ENCODE measurements at places on chromosomes 16 and 17.

DNA sequence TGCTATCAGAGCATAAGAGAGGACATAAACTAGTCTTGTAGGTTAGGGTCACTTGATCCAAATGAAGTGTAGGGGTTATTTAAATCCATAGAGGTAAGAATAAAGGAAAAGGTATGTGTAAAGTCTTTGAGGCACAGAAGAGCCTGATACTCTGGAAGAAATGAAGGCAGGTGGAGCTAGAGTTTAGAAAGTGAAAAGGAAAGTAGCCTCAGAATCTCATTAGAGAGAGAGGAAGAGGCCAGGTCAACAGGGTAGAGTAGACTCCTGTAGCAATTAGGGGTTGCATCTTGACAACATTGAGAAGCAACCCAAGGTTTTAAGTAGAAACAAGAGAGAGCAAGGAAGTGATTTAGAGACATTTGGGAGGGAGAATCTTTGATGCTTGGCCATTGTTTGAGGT lies 235.2 kb upstream of the SOX9 start:
- no peak for DNase-seq

DNA sequence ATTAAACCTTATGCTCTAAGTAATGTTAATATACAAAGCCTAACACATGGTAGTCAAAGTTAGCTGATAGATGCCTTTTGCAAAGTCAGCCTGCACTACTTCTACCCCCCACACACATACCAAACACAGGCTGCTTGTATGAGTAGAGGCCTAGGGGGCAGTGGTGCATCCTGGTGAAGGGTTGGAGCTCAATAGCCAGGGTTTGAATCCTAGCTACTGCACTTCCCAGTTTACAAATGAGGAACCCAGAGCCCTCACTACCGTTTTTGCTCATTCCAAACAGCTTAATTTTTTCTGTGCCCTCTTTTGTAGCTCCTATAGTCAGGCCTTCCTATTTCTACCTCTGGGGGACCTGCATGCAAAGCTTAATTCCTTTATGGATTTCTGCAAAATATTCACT lies 18.9 kb upstream of the HYDIN start:
- no peak for DNase-seq

- no peak for DNase-seq
Measured at GRCh38 chr16:89307421-89307805, 89.9 kb downstream of the ZNF778 start.

DNA sequence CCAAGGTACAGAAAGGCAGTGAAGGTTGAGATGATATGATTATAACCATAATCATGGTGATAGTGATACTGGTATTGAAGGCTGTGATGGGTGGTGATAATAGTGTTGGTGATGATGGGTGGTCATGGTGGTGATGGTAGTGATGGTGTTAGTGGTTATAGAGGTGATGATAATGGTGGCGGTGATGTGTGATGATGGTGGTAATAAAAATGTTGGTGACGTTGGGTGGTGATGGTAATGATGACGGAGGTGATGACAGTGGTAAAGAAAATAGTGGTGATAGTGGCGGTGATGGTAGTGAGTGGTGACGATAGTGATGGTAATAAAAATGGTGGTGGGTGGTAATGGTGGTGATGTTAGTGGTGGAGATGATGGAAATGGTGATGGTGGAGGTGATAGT lies 65.1 kb upstream of the KDM8 start:
- DNase-seq = no peak

DNA sequence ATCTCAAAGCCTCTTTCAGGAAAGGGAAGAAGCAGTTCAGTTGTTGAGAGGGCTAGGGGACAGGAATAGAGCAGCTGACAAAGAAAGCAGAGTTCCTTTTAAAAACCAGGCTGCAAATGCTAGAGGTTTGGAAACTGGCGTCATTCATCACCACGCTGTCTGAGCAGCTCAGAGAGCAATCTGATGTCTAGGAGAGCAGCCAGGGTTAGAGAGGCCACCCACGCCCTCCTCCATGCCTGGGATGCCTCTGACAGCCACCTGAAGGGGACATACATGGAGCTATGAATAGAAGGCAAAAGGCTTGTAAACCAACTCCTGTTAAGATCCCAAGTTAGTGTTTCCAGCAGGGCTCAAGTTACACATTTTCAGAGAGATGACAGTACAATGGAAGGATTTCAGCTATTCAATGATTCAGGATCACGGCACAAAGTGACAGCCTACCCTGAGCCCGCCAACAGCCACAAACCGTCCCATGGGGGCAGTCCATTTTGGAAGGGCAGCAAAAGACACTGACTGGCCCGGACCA lies 12.4 kb downstream of the RAB5C start:
- peak; percentile 31 for DNase-seq

GRCh38 chr16:3007957-3008689 lies 4.6 kb upstream of the CLDN9 start:
- DNase-seq = no peak

GRCh38 chr16:76913046-76913445 lies 277.9 kb upstream of the MON1B start:
- no peak for DNase-seq

DNA sequence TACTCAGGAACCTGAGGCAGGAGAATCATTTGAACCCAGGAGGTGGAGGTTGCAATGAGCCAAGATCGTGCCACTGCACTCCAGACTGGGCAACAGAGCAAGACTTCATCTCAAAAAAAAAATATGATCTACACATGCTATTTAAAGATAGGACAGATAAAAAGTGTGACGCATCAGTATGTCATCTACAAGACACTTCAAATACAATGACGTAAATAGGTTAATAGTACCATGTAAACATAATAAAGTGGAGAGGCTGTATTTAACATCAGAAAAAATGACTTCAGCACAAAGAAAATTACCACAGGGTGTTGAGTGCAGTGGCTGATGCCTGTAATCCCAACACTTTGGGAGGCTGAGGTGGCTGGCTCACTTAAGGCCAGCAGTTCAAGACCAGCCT lies 20.2 kb downstream of the ZNF778 start:
- DNase-seq = peak; percentile 69

GRCh38 chr16:47073223-47074155 lies 70.3 kb downstream of the NETO2 start:
- DNase-seq = no peak

DNA sequence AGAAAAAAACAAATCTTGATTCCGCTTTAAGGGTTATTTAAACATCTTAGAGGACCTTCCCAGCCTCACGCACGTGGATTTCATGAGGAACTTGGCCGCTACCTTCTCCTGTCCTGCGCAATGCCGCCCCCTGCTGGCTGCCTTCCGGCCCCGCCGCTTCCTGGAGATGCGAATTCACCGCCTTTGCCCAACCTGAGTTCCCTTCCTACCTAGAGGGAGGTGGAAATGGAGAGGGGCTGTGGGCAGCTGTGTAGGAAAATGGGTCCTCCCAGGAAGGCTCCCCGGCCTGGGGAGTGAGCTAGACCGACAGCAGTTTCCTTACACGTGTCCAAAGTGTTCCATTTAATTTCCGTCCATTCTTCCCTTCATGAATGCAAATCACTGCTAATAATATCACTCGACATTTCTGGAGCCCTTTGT lies 1.0 kb upstream of the ABCC12 start:
- DNase-seq = peak; percentile 72

DNA sequence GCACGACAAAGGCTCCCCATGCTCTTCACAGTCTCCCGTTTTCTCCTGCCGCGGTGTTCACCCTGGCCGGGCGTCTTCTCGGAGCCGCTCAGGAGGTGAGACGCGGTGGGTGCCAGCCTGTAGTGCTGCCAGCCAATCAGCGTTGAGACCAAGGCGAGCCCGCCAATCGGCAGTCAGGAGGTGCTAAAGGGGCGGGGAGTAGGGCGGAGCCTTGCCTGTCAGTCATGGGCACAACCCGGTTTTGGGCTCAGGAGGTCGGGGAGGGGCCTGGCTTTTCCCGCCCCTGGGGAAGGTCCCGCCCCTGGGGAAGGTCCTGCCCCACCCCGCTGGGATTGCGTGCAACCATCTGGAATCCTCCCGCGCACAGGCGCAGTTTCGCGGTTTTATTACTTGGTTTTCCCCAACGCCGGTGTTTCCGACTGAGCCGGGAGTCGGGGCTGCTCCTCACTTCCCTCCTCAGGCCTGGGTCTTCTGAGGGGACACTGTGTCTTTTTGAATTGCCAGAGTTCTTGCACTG lies at the start of gene PRDM7:
Gene PRDM7 (minus strand): TSS at position 92 of the 517 bp plus-strand sequence. CDS start 1,421 bp downstream, outside the sequence.
- DNase-seq = peak; percentile 90

- DNase-seq = no peak
Measured at GRCh38 chr16:57405097-57405496, 530 bp downstream of the CCL17 start.

GRCh38 chr16:69921127-69921526 lies 30.0 kb upstream of the CLEC18A start:
- DNase-seq = no peak

GRCh38 chr16:84834403-84834772 lies 14.6 kb downstream of the CRISPLD2 start:
- DNase-seq = no peak

GRCh38 chr17:76149214-76149613 lies 8.2 kb upstream of the FOXJ1 start:
- no peak for DNase-seq

DNA sequence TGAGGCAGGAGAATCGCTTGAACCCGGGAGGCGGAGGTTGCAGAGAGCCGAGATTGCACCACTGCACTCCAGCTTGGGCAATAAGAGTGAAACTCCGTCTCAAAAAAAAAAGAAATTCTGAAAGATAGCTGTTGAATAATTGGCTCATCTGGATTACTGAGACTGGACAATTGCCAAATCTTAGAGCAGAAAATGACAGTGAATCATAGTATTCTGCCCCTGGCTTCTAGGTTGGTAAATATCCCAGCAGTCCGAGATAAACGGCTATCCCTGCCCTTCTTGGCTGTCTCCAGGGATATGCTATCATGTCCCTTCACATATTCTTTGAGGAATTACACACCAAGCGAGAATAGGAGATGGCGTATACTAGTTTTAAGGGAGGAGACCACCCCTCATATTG lies 35.5 kb upstream of the METTL16 start:
- no peak for DNase-seq

- DNase-seq = no peak
Measured at GRCh38 chr16:26733710-26734109, 333.0 kb upstream of the C16orf82 start.

- peak; percentile 68 for DNase-seq
Measured at GRCh38 chr16:86789621-86790051, 211.3 kb downstream of the FOXL1 start.

- DNase-seq = no peak
Measured at GRCh38 chr17:10758062-10758461, 28.2 kb upstream of the TMEM220 start.

DNA sequence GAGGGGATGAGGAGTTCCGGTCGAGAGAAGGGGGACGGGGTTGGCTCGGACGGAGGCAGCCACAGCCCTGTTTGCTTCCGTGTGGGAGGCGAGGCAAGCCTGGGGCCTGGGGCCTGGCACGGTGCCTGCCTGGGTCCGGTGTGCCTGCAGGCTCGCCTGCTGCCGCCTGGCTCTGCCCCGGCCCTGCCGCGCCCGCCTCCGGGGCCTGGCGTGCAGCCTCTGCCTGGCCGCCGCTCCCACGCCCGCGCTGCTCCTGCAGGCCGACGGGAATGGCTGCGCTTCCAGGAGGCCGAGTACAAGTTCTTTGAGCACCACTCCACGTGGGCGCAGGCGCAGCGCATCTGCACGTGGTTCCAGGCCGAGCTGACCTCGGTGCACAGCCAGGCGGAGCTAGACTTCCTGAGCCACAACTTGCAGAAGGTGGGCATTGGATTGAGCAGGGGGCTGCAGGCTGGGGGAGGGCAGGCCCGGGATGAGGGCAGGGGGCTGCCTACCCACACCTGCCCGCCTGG lies 53.1 kb downstream of the MRC2 start:
- no peak for DNase-seq

GRCh38 chr17:77929871-77930436 lies 28.5 kb upstream of the TNRC6C start:
- no peak for DNase-seq

DNA sequence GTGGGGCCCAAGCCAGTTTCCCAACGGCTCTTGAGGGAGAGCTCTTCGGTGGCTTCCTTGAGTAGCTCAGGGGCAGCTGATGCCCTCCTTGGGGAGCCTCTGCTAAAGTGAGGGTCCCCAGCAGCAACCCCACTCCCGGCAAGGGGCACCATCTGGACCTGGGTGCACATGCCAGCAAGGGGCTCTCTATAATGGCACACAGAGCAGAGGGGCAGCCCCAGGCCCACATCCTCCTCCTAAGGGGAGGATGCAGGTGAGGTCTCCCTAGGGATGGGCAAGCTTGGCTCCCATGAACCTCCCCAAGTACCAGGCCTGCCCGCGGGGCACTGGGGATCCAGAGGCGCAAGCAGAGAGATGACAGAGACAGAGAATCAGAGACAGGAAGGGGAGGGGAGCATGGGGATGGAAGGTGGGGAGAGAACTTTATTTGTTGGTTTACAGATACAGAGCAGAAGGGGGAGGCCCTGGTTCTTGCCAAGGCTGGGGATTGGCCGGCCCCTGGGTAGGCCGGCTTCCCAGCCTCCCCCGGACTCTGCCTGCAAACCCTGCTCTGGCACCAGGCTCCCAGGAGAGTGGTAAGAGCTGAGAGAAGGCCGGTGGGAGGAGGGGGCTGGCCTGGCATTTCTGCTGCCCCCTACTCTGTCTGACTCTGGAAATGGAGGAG lies 61.4 kb downstream of the SRCIN1 start:
- no peak for DNase-seq

DNA sequence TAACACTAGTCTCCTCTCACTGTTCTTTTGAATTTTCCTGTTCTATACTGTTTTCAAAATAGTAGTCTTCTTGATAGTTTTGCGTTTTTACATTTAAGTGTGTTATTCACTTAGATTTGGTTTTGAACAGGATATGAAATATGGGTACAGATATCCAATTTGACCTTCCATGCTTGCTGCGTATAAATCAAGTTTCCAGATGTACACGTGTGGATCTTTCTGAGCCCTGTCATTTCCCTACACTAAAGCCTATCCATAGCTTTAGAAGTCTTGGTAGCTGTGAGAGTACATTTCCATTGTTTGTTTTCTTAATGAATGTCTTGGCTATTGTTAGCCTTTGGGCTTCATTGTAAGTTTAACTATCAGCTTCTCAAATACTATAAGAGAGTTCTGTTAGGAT lies 20.4 kb downstream of the CYLD start:
- no peak for DNase-seq

DNA sequence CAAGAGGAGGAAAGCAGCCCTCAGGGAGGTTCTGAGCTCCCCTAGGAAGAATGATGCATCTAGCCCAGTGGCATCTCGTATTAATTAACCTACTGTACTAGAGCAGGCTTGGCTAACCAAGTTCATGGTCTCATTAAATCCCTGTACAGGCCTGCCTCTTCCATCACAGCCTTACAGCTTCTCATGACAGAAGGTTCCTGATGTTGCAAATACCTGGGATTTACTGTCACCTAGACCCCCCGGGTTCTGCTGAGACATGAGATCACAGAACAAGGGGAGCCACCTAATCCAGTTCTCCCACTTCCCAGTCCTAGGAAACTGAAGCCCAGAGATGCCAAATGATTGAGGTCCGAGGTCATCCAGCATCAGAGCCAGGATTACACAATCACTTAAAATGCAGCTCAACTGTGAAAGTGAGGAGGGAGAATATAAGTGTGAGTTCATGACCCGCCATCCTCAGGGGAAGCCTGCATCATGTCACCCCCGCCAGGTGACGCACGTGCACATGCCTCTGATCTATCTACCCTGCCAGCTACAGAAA lies 23.9 kb downstream of the ACLY start:
- DNase-seq = peak; percentile 72

GRCh38 chr16:18942061-18942460 lies 15.9 kb upstream of the SMG1 start:
- no peak for DNase-seq

- no peak for DNase-seq
Measured at GRCh38 chr17:30449480-30449879, 27.7 kb upstream of the GOSR1 start.

GRCh38 chr17:81012574-81013447 lies 21.2 kb downstream of the CHMP6 start:
- no peak for DNase-seq

- no peak for DNase-seq
Measured at GRCh38 chr16:57303021-57303909, 18.8 kb upstream of the PLLP start.

Data from mesenchymal stem cell (in vitro differentiated cells and primary cell).